CD4-positive, alpha-beta memory T cell (primary cell): ENCODE measurements at places on chromosomes 12 and 14.

- DNase-seq: no peak
Measured at GRCh38 chr12:51836041-51836826, 12.3 kb downstream of the FIGNL2 start.

DNA sequence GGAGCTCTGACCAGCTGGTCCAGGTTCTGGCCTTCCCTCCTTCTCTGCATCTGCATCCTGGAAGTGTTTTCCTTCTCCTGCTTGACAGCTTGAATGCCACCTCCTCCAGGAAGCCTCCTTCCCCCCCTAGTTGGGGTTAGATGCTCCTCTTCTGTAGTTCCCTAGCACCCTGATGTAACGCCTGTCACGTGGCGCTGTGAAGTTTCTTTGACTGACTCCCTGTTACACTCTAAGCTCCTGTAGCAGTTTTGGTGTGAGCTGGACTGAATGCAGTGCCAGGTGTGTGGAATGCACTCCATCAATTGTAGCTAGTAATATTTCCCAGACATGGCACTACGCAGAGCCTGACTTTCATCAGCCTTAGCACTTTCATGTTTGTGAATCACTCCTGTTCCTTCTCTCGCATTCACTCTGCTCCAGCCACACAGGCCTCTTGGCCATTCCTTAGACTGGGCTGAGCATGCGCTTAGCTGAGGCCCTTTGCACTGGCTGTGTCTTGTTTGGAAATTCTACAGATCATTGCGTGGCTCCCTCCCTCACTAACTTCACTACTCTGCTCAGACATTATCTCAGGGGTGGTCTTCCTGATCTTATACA lies 2.1 kb upstream of the FAIM2 start:
- no peak for DNase-seq

DNA sequence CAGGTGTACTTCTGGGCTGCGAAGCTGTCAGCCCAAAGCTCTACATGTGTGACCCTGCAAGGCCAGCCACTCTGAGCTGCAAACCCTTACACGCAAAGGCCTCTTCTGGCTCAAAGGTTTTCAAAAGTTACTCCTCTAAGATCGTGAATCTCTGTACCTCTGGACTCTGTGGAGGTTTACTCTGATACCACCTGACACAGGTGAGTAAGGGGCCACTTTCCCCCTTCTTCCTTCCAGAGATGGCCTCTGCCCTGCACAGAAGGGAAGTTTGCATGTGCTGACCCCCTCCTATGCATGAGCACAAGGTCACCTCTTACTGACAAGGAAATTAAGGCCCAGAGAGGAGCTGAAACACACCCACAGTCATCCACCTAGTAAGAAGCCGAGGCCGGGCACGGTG lies 14.5 kb downstream of the ITPK1 start:
- DNase-seq: no peak

GRCh38 chr12:4271717-4272423 lies 1.7 kb upstream of the CCND2 start:
- peak; percentile 91 for DNase-seq

DNA sequence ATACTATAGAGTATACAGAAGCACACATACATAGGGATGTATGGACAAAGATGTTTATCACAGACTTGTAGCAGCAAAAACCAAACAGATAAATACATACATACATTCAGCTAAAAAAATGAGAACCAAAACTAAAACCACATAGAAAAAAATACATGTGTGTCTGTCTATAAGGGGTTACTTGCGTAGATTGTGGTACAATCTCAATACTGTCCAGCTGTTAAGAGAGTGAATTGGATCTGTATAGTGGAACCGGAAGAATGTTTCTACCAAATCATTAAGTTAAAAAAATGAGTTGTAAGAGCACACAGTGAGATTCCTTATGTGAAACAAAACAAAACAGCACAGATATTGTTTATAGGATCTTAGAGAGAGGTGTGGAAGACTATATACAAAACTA lies 44.2 kb upstream of the DCD start:
- no peak for DNase-seq

- DNase-seq: no peak
Measured at GRCh38 chr12:32727237-32727636, 28.5 kb downstream of the YARS2 start.

- DNase-seq: no peak
Measured at GRCh38 chr12:78746001-78746400, 118.6 kb upstream of the SYT1 start.

DNA sequence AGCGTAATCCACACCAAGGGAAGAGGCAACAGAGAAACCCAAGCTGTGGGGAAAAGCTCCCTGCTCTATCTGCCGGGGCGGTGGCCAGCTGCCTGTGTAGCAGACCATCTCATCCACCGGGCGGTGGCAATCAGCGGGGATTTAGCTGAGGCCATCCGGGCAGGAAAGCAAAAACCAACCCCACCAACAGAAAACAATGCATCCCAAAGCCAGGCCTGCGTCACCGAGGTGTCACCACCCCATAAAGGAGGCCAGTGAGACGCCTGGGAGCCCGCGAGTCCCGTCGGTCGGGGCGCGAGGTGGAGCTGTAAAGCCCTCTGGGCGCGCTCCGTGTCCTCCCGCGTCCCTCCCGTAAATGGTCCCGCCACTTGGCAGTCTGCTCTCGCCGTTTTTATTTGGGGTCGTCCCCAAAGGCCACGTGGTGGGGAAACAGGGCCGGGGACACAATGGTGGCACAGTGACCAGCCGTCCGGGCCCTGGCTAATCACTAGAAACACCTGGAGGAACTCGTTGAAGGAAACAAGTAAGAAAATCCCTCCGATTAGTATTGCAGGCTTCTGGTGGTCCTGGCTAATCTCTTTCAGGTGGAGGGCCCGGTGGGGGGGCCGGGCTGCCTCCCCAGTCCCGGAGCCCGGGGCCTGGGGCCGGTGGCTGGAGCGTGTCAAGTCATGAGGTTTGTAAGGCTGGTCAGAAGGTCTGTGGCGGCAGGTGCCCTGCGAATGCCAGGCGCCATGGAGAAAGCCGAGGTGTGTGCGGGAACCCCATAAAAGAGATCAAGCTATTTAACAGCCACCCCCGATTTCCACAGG lies 94.7 kb upstream of the GSC start:
- DNase-seq: no peak

GRCh38 chr12:52132754-52133161 lies 53.3 kb downstream of the SMIM41 start:
- no peak for DNase-seq

DNA sequence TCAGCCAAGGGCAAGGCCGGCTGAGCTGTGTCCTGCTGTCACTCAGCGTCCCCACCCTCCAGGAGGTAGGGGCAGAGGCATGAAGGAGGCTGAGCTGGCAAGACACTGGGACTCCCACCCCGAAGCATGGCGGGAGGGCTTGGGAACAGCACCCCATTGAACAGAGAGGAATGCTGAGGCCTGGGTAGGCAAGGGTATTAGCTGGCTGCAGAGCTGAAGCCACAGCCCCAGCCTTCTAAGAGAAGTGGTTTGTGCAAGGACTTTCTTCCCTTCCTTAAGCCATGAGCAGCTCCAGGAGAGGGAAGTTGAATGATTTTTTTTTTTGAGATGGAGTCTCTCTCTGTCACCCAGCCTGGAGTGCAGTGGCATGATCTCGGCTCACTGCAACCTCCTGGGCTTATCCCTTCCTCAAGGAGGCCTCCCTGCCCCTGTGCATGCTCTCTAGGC lies 6.6 kb upstream of the CFAP73 start:
- no peak for DNase-seq

- no peak for DNase-seq
Measured at GRCh38 chr14:50855558-50855957, 16.3 kb upstream of the ABHD12B start.

- DNase-seq: no peak
Measured at GRCh38 chr12:86265329-86265695, 9.1 kb upstream of the MGAT4C start.

DNA sequence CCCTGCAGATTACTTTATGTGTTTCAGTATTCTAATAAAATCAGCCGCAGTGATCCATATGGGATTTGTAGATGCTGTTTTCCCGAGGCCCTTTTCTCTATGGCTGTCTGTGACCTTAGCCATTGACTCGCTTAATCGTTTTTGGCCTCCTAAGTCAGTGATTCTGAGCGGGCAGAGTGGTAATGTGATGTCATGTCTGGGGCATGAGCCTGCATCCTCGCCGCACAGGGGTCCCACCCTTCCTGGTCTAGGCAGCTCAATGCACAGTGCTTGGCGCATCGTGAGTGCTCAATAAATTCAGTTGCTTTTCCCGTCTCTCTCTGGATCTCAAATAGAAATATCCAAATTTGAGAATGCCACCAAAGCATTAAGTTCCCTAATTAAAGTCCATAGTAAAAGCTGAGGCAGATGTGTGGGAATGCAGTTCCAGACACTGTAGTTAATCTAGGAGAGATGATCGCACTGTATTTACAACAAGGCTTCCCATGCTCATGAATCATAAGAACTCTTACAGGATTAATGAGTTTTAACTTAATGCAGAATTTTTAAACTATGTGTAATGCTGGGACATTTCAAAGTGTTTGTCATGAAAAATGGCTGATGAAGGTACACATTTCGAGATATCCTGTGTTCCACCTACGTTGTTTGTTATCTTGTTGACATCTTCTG lies 29.3 kb downstream of the HMGA2 start:
- DNase-seq: no peak

DNA sequence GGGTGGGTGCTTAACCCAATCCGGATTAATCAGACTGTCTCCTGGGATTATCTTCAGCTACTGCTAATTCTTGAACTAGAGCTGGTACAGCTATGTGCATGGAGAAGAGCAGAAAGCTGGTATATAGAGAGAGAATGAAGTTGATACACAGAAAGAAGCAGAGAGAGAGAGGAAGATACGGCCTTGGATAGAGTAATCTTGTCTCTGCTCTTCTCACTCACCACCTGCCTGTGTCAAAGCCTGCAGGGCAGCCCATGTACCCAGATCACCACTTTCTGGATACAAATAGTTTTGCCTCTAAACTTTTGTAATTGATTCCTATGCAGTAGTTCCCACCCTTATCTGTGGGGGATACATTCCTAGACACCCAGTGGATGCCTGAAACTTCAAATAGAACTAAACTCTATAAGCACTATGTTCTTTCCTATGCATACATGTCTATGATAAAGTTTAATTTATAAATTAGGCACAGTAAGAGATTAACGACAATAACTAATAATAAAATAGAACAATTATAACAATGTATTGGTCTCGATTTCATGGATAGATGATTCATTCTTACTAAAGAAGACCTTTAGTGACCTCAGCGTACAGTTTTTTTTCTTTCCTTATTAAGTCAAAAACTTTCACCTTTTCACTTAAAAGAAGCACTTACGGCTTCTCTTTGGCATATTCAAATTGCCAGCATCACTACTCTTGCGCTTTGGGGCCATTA lies 45.5 kb downstream of the YEATS4 start:
- DNase-seq: no peak

DNA sequence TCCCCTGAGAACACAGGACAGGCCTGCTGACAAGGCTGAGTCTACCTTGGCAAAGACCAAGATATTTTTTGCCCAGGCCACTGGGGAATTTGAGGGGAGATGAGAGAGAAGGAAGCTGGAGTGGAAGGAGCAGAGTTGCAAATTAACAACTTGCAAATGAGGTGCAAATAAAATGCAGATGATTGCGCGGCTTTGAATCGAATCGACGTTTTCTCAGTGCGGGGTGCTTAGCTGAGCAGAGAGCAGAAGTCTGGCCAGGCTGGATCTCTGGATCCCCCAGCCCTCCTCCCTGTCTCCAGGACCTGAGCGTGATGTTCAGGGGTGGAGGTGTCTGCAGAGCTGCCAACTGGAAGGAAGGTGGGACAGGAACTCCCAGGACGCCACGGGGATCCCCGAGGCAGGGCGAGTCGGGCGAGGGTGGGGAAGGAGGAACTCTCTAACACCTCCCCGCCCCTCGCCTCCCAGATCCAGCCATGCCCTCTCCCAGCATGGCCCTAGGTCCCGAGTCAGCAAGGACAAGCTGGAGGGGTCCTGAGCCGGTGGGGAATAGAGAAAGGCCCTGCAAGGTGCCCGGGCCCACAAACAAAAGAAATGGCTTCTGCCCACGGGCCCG lies 527 bp upstream of the CARMIL3 start:
- DNase-seq: no peak

- DNase-seq: no peak
Measured at GRCh38 chr14:83044001-83044400, 1510.3 kb upstream of the SEL1L start.
